ENCODE measurements at places on chromosomes 4 and X.

GRCh38 chr4:172173206-172173605 lies 360.0 kb downstream of the GALNTL6 start:
- DNase-seq, result no peak

DNA sequence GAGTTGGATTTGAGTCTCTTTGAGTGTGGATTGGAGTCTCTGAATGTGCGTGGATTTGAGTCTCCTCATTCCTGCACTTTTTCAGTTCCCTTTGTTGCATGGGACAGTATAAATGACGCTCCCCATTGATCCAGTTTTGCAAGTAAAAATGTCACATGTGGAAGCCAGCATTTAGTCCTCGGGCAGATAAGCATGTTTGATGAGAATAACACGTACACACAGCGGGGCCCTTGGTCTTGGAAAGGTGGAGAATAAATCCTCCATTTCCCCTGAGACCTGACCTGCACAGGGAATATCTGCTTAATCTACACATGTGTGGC lies 8.1 kb downstream of the P2RY8 start:
- no peak for DNase-seq

- no peak for DNase-seq
These were observed 710.7 kb downstream of the STPG2 start for GRCh38 chr4:97432551-97432950.

- no peak for DNase-seq
These were observed 34.0 kb downstream of the UTP14A start for GRCh38 chrX:129939986-129940385.

DNA sequence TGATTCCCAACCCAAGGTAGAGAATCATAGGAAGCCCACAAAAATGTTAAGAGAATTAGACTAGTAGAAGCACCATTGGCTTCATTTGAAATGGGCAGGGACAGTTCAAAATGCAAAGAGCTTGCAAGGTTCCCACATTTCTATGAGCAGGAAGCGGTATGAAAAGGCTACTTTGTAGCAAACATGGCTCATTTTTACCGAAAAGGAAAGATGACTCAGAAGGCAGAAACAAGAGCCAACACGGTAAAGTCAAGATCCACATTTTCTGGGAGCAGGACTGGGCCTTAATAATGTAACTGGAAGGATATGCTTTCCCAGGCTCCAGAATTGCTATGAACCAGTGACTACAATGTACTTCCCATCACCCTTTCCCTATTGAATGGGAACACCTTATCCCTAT lies 89.5 kb downstream of the GLRA3 start:
- no peak for DNase-seq

DNA sequence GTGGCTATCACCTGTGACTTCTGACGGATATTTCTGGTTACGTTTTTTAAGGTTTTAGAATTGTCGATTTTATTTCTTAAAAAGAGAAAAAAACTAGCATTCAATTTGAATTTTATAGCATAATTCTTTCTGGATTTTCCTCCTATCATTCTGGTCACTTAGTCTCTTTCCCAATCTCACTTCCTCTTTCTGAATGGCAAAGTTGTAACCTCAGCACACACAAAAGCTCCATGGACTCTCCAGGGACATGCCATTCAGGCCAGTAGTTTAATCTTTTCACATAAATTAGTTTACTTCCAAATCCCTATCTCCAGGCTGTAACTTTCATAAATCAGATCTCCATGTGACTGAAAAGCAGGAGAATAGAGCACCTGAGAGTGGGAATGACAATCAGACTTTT lies 110.7 kb downstream of the ARAP2 start:
- no peak for DNase-seq

DNA sequence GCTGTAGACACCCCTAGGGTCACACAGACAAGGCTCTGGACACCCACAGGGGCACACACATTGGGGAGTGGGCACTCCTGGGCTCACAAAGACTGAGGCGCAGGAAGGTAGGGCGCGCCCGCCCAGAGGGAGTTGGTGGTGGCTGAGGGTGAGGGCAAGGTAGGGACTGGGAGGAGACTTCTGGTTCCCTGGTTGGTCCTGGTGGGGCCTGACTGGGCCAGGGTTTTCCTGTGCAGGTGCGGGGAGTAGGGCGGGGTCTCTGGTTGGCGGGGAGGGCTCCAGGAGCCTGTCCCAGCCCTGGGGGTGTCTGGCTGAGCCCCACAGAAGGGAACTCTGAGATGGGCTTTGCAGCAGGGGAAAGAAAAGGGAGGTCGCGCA lies 6.7 kb upstream of the WAS start:
- peak; percentile 44 for DNase-seq

DNA sequence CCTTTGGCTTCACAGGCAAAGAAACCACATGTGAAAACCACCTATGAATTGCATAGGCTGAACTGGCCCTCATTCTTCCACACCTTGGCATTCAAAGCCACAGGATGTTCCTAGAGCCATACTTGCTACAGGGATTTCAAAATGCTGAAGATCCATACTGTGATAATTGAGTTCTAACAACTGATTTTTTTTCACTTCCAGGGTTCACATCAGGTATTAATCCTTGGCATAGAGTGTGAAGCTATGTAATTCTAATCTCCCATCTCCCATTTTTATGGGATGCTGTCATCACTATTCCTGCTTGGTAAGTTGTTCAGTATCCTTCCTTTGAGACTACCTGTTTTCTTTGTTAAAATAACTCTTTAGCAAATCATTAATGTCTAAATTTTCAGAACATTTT lies 1569.2 kb upstream of the ADGRL3 start:
- DNase-seq, result no peak

DNA sequence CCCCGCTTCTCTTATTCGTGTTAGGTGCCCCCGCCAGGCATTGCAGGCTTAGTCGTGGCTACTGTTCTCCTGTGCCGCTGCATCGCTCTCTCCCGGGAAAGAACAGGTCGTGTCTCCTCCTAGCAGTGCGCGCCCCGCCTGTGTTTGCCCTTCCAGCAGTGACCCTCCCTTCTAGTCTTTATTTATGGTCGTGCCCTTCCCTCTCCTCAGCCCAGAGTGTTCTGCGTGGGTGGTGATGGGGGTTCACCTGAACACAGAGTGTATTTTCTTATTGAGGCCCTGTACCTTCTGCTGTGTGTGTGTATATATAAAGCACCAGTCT lies 15.2 kb downstream of the USP11 start:
- DNase-seq, result no peak

GRCh38 chr4:109754093-109754857 lies 24.4 kb upstream of the PLA2G12A start:
- DNase-seq, result no peak

DNA sequence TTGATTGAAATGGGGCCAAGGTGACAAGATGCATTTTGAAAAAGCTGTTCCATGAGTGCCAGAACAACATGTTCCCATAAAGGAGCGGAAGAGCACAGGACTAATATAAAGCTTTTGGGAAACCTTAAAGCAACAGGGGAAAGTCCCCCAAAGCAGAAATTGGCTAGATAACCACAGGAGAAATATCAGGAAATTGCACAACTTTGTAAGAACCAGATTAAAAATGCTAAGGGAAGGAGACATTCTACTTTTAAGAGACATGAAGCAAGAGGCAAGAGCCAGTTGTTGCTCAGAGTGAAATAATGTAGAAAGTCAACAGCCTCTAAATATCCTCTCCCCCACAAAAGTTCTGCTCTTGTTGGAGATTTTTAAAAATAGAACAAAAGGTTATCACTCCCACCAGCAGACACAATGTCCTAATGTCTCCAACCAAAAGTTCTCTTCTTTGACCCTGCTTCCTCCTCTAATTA lies 85.2 kb upstream of the LNX1 start:
- DNase-seq, result no peak

- peak; percentile 17 for DNase-seq
These were observed 216.4 kb upstream of the RASGEF1B start for GRCh38 chr4:81688085-81688484.

GRCh38 chrX:136064661-136065043 lies 79.4 kb downstream of the SLC9A6 start:
- DNase-seq, result no peak

- no peak for DNase-seq
These were observed 102.0 kb upstream of the PDE5A start for GRCh38 chr4:119730671-119730950.

DNA sequence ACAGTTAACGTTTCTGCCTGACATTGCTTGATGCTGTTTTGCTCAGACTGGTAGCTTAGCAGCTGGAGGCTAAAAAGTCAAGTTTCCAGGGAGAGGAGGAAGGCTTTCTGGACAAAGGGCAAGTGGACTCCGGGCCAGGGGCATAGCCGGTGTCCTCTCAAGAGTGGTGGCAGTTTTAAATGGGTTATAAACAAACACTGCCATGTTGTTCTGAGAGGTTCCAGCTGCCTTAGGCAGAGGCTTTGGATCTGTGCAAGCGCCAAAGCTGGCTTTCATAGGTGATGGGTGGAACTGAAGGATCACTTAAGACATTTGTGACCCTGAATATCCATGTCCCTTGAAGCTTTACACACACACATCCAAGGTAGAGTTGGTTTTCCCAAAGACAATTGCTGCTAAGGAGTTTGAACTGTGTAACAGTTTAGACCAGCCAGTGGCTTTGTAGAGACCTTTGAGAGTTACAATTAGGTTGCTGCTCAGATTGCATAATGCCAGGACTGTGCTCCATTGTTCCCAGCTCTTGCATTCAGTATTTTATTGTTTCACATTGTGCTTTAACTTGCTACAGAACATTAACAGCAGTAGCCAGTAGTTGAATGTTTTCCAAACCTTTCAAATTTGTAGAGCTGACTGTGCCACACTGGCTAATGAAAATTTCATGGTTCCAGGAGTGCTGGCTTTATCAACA lies 54.1 kb upstream of the AP1S2 start:
- DNase-seq, result no peak

GRCh38 chrX:150643271-150643670 lies 49.9 kb upstream of the MTMR1 start:
- DNase-seq, result no peak

DNA sequence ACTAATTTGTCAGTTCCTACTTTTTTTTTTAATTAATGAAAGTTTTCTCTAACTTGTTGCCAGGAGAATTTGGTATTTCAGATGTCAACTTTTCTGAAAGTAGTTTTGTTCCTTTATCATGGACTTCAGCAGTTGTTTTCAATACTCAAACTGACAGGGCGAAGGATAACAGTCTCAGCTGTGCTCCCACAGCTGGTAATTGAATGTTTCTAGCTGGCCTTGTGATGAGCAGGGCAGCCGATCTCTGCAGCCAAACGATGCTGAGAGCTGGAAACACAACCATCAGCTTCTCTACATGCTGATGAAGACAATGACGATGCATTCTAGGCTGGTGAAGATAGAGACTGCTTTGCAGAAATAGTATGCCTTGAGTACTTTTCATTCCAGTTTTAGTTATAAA lies 130.0 kb upstream of the MAP9 start:
- DNase-seq, result no peak

GRCh38 chr4:86497131-86497530 lies 97.0 kb upstream of the PTPN13 start:
- no peak for DNase-seq

GRCh38 chr4:189202182-189202868 lies 738.3 kb upstream of the FRG1 start:
- peak; percentile 35 for DNase-seq

- DNase-seq, result no peak
These were observed 44.3 kb downstream of the CASP6 start for GRCh38 chr4:109658871-109659410.

DNA sequence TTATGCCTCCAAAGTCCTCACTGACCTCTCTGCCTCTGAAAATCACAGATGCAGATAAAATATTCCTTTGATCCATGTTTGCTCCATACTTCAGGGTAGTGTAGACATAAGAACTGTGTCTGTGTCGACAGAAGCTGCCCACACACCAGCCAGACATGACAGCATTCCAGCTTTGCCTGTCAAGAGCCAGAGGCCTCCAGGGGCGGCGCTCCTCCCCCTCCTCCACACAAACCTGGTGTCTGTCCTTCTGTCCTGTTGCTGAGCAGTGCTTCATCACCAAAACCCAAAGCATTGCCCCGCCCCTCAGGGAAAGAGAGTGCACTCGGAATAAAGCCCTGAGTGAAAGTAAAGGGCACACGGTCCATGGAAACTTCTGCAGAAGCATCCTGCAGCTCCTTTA lies 379.4 kb downstream of the FBXW7 start:
- no peak for DNase-seq
